ENCODE measurements at places on chromosomes 6 and 20. TPM values are rescaled to one million over a fixed set of nuclear protein-coding genes. Genes with fewer than 3 reads are reported as not detected.

DNA sequence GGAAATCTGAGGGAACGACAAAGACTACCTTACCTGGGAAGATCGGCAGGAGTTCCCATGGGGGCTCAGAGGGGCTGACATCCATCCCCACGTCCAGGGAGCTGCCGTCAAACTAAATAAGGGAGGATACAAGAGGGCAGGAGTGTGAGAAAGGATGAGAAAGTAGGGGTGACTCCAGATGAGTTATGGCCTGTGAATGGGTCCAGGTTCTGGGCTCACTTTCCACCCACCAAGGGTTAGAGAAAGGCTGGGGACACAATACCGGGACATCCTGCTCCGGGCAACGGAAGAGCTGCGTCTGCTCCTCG, 683 bp downstream of the ATF6B start:
- no peak for DNase-seq

DNA sequence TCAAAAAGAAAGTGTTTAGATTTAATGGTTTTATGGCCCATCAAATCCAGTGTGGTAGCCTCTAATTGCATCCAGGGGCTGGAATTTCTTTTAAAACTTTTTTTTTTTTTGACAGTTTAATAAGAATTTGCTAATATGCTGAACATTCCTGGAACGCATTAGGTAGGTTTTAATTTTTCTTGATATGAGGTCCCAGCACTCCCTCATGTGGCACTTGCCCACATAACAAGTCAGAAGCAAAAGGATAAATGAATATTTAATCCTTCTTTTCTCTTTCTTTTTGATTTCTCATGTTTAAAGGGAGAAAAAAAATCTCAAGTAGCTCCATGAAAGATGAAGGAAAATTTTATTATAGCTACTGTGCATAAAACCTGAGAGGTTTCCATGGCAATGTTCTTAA, 13.5 kb downstream of the HAO1 start:
- no peak for DNase-seq

Gene ARFGEF3
- total RNA-seq = 28.1 TPM

Gene UST
- total RNA-seq = 8.6 TPM

DNA sequence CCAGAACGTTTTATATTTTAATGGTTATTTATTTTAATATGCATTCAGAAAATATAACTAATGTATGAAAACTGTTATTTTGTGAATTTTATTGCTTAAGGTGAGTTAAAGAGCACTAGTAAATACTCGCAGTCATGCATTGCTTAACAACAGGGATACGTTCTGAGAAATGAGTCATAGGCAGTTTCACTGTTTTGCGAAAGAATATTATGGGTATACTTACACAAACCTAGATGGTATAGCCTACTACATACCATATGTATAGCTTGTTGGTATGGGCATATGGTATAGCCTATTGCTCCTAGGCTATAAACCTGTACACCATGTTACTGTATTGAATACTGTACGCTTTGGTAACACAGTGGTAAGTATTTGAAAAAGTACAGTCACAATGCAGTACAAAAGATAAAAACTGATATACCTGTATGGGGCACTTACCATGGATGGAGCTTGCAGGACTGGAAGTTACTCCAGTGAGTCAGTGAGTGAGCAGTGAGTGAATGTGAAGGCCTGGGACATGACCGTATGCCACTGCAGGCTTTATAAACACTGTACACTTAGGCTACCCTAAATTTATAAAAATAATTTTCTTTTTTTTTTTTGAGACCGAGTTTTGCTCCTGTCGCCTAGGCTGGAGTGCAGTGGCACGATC, 38.5 kb downstream of the ARFGEF2 start:
- no peak for DNase-seq

Gene SERINC1
- 226 TPM for total RNA-seq

Gene LY6G5C
- 3.0 TPM for total RNA-seq

- DNase-seq = peak; percentile 63
Measured at GRCh38 chr20:41141153-41141815, 3.9 kb downstream of the PLCG1 start.

Gene ELOVL2
- total RNA-seq = 0.31 TPM

DNA sequence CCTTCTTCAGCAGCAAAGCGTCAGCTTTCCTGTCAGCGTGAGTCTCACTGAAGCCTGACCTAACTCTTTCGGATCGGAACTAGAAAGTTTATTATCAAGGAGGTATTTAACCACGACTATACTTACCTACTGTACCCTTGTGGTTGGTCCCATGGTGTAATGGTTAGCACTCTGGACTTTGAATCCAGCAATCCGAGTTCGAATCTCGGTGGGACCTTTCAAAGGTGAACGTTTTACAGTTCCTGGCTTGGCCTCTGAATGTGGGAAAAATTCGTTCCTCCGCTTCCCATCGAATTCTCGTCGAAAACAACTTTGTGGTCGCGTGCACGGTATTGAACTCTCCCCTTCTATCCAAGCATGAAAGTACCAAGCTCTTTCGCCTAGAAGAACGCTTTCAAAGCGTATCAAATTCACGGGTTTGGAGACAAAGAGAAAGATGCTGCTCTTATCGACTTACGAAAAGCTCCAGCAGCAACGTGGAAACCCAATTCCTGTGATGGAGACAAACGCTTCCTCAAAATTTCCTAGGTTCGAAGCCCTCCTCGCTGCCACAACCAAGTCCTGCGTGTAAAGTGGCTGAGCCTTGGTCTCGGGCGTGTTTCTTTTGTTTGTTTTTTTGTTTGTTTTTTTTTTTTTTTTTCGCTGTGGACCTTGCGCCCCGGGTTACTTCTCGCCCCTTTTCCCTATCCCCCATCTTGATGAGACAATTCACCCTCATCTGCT, 63.7 kb downstream of the GPX5 start:
- DNase-seq = peak; percentile 94

Gene RHAG
- 5.7 TPM for total RNA-seq

Gene CTCFL
- total RNA-seq = not detected

DNA sequence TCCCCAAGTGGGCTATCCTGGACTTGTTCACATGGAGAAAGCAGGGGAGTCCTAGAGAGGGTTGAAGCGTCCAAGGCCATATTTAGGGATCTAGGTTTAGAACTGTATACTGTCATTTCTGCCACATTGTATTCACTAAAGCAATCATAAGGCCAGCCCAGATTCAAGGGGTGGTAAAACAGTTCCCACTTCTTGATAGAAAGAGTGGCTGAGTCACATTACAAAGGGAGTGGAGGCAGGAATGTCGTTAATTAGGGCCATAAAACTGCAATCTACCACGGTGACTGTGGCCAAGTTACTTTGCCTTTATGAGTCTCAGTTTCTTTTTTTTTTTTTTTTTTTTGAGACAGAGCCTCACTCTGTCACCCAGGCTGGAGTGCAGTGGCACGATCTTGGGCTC, 7.4 kb upstream of the UBR2 start:
- no peak for DNase-seq

DNA sequence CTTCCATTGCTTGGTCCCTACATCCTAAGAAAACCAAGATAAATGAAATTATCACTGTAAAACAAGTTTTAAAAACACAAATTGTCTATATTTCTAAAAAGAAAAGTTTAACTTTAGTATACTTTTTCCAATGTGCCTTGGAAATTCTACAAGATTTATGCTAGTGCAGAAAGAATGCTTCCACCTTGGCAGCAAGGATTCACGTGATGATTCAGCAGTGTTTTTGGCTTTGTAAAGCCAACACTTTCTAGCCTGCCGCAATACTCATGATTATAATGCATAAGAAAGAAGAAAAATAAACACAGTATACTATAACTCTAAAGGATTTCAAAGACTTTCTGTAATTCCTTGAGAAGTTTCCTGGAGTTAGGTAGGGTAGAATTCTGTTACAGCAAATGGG, 442.7 kb downstream of the TENT5A start:
- no peak for DNase-seq

- no peak for DNase-seq
Measured at GRCh38 chr6:170180671-170181337, 110.1 kb downstream of the DLL1 start.

Gene GSTA3
- 3.0 TPM for total RNA-seq

DNA sequence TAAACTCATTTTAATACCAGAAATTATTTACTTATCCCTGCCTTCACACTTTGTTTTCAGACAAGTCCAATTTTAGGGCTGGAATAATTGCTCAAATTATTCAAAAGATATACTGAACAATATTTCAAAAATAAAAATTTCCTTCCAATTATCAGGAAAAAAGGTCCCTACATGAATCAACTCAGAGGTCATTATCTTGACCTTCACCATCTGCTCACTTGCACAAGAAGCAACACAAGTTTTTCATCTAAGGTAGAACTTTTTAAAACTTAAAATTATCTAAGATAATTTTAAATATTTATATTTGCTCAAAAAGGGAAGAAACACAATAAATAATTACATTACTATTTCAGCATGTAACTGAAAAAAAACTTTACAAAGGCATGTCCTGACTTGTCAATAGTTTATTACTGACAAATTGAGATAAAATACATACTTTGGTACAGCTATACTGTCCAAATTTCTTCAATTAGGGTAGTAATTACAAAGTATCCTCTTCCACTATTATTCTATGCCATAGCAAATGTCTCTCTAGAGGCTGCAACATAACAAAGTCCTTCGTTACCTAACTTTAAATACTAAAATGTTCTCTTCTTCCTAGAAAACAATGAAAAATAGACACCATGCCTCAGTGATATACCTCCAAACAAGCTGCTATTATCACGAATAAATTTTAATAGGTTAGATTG, 2.4 kb downstream of the CEP85L start:
- no peak for DNase-seq

DNA sequence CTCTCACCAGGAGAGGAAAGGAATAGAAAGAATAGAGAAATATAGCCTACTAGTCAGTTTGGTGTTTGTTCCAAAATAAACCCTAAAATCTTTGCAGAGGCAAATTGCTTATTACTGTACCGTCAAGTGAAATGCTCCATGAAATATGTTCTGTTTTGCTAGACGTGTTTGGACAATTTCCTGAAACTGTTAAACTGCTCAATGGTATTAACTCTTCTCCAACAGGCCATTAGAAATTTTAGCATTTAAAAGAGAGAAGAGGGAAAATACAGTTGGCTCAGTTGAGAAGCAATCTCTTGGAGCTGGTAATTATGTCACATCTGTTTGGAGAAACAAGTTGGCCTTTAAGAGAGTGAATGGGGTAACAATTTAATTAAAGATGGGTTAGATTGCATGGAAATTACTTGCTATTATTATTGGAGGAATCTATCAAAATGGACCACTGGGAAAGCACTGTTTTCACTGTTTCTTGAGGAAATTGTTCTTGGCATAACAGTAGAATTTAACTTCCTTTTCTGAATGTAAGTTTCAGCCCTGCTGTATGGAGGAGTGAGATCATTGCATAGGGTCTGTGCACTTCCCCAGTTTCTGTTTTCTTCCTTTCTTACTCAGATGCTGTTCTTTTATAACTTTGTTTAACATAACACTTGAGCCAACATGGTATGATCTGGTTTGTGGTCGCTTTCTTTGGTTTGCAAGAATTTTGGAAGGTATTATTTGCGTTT, 373.6 kb downstream of the PLCB1 start:
- no peak for DNase-seq

DNA sequence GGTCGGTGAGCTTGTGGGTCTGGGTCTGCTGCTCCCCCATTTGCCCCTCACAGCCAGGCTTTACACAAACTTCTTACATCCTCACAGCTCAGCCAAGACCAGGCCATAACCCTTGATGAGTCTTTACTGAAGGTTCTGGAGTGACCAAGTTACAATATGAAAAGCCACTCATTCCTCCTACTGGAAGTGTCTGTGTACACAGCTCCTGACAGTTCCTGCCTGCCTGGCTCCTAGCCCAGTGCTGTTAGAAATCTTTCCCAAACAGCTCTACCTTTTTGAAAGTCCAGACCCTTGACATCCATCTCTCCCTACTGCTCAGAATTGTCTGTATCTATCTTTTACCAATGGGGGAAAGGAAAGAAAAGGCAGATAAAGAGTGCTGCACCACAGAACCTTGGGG, 106.9 kb downstream of the PAX1 start:
- DNase-seq = no peak

GRCh38 chr20:32980990-32981389, 23.2 kb downstream of the SUN5 start:
- no peak for DNase-seq

Gene GATA5
- 15.2 TPM for total RNA-seq

Gene ASIP
- total RNA-seq = not detected

DNA sequence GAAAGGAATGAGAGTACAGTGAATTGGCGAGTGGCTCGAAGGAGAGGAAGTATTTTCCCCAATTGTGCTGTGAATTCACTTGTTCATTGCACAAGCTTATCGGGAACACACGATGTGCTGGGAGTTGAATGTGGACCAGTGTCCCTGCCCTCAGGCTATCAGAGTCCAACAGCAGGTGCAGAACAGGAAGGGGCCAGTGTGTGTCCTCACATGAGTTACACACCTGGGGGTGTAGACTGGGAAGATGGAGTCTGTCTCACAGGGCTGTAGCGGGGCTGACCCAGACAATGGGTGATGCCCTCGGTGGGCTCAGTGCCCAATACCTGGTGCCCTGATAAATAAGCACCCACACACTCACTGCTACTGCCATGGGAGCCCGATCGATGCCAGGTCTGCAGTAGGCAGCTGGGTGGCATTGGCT, 14.4 kb downstream of the DUSP22 start:
- no peak for DNase-seq

Gene C4A
- total RNA-seq = 82.6 TPM

DNA sequence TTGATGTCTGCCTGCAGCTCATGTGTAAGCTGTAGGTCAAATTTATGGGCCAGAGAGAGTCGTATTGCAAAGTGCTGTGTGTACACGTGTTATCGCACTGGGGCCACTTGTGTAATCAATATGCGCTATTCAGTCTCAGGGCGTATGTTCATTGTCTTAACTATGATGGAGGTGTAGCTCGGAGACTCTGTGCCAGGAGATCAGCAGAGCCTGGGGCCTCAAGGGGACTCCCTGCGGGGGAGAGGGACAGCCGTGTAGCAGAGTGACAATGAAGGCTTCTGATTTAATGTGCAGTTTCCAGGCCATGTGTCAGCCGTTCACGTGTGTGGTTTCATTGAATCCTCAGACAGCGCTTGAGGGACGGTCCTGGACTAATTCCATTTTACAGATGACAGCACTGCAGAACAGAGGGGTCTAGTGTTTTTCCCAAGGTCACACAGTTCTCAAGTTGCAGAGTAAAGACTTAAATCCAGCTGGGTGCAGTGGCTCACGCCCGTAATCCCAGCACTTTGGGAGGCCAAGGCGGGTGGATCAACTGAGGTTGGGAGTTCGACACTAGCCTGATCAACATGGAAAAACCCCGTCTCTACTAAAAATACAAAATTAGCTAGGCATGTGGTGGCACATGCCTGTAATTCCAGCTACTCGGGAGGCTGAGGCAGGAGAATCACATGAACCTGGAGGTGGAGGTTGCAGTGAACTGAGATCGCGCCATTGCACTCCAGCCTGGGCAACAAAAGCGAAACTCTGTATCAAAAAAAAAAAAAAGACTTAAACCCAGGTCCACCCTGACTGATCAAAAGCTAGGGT, 242.5 kb downstream of the PREX1 start:
- peak; percentile 16 for DNase-seq

All from lung (tissue), 17 donors.